ENCODE measurements at places on chromosomes 3 and 15.

- DNase-seq, result peak; percentile 67
Observed at GRCh38 chr15:25693321-25694238, 169.5 kb downstream of the ATP10A start.

GRCh38 chr15:77866596-77867125 is 210.8 kb downstream of the TBC1D2B start:
- no peak for DNase-seq

- DNase-seq, result no peak
Observed at GRCh38 chr3:148205977-148206376, 491.7 kb upstream of the AGTR1 start.

GRCh38 chr3:156627946-156628569 is 46.3 kb upstream of the TIPARP start:
- DNase-seq, result no peak

DNA sequence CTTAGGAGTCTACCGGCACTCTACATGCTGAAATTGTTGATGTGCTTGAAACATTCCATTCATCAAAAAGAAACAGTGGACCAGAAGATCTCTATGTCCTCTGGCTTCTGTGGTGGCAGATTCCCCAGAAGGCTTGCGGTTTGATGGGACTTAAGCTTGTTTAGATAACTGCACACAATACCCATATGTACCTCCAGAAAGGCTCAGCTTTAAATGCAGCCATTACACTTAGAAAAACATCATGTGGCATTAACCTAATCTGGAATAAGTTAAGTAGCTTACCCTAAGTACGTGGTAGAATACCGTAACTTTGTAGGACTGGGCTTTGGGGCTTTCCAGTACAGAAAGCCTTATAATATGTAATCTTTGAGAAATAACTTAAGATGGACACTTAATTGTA is 187.3 kb downstream of the RBMS3 start:
- DNase-seq, result no peak
